ENCODE measurements at places on chromosomes 3 and 15.

GRCh38 chr3:172071780-172072330, 32.5 kb downstream of the FNDC3B start:
- H3K27me3 ChIP-seq = no peaks in the 10 kb centered on the region
- no peaks in the 10 kb centered on the region for H3K36me3 ChIP-seq
- H3K4me3 ChIP-seq = no peak overlapping the region
- H3K27ac ChIP-seq = no peak overlapping the region

- no peaks in the 10 kb centered on the region for H3K27me3 ChIP-seq
- no peak overlapping the region for H3K4me3 ChIP-seq
- H3K36me3 ChIP-seq = no peaks in the 10 kb centered on the region
- H3K27ac ChIP-seq = no peak overlapping the region
- peaks cover 10% of the 10 kb centered on the region for H3K4me1 ChIP-seq
Observed at GRCh38 chr15:100893964-100894295, 14.3 kb downstream of the ALDH1A3 start.

DNA sequence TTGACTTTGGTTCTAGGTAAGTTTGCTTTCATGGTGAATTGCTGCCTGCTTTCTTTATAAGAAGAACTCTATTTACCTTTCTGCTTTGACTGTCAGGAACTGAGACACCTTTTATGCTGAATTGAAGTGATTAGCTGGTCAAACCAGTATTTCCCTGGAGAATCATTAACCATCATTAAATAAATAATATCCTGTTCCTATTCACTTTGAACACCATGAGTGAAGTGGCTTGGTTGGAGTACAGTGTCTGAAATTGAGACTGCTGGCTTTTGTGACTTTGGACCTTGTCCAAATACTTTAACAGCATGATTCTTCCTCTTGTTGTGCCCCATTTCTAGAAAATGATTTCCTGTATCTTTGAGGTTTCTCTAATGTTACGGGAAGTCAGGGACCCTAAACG, 5.6 kb upstream of the TMEM62 start:
- no peaks in the 10 kb centered on the region for H3K27me3 ChIP-seq
- no peak overlapping the region for H3K4me3 ChIP-seq

- no peak overlapping the region for H3K4me3 ChIP-seq
- H3K27me3 ChIP-seq = no peaks in the 10 kb centered on the region
- no peak overlapping the region for H3K27ac ChIP-seq
- H3K4me1 ChIP-seq = no peaks in the 10 kb centered on the region
- no peaks in the 10 kb centered on the region for H3K36me3 ChIP-seq
Observed at GRCh38 chr3:16509721-16510619, 3.5 kb downstream of the RFTN1 start.

DNA sequence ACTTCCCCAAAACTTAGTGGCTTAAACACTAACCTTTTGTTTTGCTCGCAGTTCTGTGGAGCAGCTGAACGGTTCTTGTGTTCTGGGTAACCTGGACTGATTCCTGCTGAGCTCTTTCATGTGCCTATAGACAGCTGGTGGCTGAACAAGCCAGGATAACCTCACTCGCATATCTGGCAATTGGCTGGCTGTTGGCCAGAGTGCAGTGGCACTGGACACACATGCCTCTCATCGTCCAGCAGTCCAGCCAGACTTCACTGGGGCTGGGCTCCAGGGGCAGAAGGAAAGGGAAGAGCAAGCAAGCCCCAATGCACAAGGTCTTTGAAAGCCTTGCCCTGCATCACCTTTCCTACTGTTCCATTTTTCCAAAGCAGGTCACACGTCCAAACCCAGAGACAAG, 53.6 kb upstream of the GATA2 start:
- no peaks in the 10 kb centered on the region for H3K27me3 ChIP-seq
- DNase-seq = no peak
- H3K36me3 ChIP-seq = no peaks in the 10 kb centered on the region
- no peak overlapping the region for H3K4me3 ChIP-seq
- no peak overlapping the region for H3K27ac ChIP-seq
- H3K4me1 ChIP-seq = no peaks in the 10 kb centered on the region

Data from sigmoid colon (tissue), 7 donors.